ENCODE measurements at places on chromosomes 12 and 14.

- no peak for DNase-seq
Measured at GRCh38 chr14:87108726-87109125, 884.3 kb downstream of the GALC start.

- DNase-seq = peak; percentile 48
Measured at GRCh38 chr14:52061390-52061789, 7.5 kb downstream of the NID2 start.

- no peak for DNase-seq
Measured at GRCh38 chr14:84929834-84930233, 600.1 kb upstream of the FLRT2 start.

GRCh38 chr12:55707841-55708694, at the start of gene ITGA7:
Gene ITGA7 (minus strand): TSS chr12:55707904. CDS start chr12:55707682, 222 bp downstream.
- peak; percentile 96 for DNase-seq

- DNase-seq = no peak
Measured at GRCh38 chr12:75820848-75821578, 210.6 kb downstream of the PHLDA1 start.

GRCh38 chr12:75526655-75527511, 15.5 kb upstream of the KRR1 start:
- peak; percentile 79 for DNase-seq

GRCh38 chr12:124849382-124849781, 14.3 kb downstream of the SCARB1 start:
- DNase-seq = no peak

GRCh38 chr12:69084816-69085378, 151.9 kb upstream of the CPM start:
- DNase-seq = no peak

GRCh38 chr12:131897875-131898274, 3.5 kb downstream of the ULK1 start:
- DNase-seq = no peak

DNA sequence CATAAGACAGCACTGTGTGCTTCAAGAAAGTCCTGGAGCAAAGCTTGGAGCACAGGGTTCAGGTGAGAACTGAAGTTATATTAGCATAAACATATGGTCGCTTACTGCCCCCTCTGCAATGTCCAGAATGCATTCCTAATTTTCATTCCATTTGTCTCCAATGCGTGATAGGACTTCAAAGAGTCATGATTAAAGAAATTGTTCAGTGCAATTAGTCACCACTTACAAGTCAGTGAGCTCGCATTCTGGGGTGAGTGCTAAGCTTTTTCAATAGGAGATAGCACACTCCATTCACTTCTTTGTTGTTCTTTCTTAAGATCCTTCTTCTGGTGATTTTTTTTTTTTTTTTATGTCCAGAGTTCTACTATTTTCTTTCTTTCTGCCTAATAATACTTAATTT, 398.4 kb downstream of the SYT1 start:
- peak; percentile 64 for DNase-seq

- DNase-seq = no peak
Measured at GRCh38 chr12:22535478-22535877, 8.9 kb downstream of the C2CD5 start.

GRCh38 chr14:59823179-59823578, 47.4 kb downstream of the RTN1 start:
- no peak for DNase-seq

GRCh38 chr14:54567639-54568561, 972 bp downstream of the SAMD4A start:
- DNase-seq = peak; percentile 75

- DNase-seq = no peak
Measured at GRCh38 chr12:26614011-26614616, 218.9 kb downstream of the ITPR2 start.

DNA sequence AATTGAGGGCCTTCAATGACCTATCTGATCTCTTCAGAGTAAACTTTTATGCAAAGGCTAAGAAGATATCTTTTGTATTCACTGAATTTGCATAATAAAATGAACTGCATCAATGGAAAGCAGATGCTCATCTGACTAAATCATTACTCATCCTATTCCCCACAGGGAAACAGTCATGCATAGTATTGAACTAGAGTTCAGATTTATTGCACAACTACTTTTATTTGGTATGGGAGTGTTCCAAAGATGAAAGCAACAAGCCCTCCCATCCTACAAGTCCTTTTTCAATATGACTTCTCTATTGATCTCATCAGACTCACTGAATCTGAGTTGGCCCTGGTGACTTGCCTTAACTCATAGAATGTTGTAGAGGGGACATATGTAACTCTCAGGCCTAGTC, 159.8 kb downstream of the KITLG start:
- no peak for DNase-seq

GRCh38 chr14:23364164-23365035, 572 bp downstream of the EFS start:
- peak; percentile 84 for DNase-seq

GRCh38 chr12:2057041-2057794, 4.4 kb downstream of the CACNA1C start:
- peak; percentile 95 for DNase-seq

GRCh38 chr14:35394326-35395013, 10.1 kb downstream of the NFKBIA start:
- DNase-seq = no peak

DNA sequence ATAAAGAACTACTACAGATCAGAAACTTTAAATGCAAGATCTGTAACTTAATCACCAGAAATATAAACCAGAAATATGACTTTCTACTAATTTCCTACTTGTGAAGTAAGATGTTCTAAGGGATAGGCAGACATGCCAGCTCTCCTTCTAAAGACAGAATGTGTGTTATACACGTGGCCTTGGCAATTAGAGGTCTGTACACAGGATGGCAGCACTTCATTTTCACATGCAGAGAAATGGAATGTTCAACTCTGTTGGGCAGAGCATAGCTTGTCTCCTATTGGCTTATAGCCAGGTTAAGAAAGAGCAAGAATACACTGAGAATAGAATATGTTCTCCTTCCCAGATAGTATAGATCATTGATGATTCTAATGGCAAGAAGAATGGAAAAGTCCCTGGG, 403.8 kb downstream of the DAD1 start:
- no peak for DNase-seq

GRCh38 chr12:39145175-39145999, 240.0 kb upstream of the CPNE8 start:
- DNase-seq = peak; percentile 89

- no peak for DNase-seq
Measured at GRCh38 chr14:31127690-31128089, 79.9 kb downstream of the HECTD1 start.

GRCh38 chr12:31736472-31736871, 7.7 kb upstream of the AMN1 start:
- DNase-seq = peak; percentile 68

GRCh38 chr12:124636138-124636978, 68.9 kb upstream of the NCOR2 start:
- DNase-seq = peak; percentile 99

GRCh38 chr12:52691076-52691840, 11.1 kb upstream of the KRT1 start:
- DNase-seq = peak; percentile 55

DNA sequence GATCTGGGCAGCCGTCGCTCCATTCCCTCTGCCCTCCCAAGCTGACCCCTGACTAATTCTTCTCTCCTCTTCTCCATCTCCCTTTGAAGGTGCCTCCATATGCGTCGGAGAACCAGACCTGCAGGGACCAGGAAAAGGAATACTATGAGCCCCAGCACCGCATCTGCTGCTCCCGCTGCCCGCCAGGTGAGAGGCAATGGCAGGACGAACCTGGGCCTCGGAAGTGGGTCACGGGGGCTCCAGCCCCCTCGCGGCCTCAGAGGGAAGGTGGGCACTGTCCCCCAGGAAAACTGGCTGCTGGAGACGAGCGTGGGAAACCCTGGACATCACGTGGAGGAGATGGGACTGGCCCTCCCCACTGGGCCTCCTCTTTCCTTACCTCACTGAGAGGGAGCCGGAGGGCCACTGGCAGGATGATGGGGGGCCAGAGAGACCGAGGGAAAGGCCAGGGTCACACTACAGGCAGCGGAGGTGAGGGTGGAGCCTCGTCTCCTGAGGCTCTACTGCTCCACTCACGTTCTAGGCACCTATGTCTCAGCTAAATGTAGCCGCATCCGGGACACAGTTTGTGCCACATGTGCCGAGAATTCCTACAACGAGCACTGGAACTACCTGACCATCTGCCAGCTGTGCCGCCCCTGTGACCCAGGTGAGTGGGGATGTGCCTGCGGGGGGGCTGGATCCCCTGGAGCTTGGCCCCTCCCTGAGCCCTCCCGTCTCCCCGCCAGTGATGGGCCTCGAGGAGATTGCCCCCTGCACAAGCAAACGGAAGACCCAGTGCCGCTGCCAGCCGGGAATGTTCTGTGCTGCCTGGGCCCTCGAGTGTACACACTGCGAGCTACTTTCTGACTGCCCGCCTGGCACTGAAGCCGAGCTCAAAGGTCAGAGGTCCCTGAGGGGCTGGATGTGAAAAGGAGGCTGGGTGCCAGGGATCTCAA, 806 bp downstream of the LTBR start:
- DNase-seq = peak; percentile 58

GRCh38 chr12:7834701-7835100, 38.0 kb downstream of the SLC2A14 start:
- DNase-seq = peak; percentile 70
